ENCODE measurements at places on chromosomes 5 and 9.

DNA sequence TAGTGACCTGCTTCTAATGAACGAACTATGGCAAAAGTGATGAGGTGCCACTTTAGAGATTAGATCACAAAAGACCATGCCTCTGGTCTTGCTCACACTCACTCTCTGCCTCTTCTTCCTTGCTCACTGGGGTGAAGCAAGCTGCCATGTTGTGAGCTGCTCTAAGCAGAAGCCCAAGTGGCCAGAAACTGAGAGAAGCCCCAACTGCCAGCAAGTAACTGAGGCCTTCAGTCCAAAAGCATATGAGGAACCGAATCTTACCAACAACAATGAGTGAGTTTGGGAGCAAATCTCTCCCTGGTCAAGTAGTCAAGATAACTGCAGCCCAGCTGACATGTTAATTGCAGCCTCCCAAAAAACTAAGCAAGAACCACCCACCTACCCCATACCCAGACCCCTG is 126.0 kb upstream of the ACO1 start:
- DNase-seq = no peak

DNA sequence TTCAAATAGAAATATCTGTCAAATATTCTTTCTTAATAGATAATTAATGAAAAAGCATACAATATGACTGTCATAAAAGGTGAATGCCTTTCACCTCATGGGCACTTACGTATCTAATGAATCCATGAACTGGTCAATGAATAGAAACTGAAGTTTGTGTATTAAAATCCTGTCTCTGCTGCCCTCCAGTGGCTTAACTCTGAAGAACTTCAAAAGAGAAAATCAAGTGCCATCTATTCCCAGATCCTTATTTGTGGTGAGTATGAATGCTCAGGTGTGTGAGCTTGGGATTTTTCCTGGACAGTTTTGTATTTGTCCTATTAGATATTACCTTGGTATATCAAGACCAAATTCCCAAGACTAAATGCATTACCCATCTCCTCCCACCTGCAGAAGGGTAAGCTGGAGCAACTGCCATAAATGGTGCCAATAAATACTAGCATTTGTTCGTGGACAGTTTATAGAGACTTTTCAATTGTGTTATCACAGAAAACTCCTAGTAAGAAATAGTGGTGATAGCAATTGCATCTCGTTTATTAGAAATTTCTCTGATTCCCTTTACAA is 44.0 kb upstream of the SVEP1 start:
- DNase-seq = peak; percentile 29

- peak; percentile 92 for DNase-seq
Measured at GRCh38 chr9:99821396-99822108, at the start of gene NR4A3. NR4A3 (plus strand) TSS chr9:99821885; CDS start chr9:99828043, 6,158 bp downstream.

DNA sequence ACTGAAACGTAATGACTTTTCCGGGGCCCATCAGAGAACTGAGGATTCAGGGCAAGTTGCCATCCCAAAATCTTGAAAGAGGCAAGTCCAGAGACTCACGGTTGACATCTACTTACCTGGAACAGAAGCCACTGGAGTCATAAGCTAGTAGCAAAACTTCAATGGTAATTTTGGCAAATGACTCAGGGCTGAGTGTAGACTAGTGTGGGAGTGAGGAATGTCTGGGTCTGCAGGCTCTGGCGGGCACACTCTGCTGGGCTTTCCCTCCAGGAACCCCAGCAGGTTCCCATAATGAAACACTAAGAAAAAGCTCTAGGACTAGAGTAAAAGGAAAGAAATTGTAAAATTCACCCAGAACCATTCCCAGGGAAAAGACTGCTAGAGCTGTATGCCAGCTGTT is 122.9 kb upstream of the NFIL3 start:
- DNase-seq = no peak

GRCh38 chr9:128323791-128324190 is 1.2 kb downstream of the COQ4 start:
- no peak for DNase-seq

Measured in stimulated activated CD8-positive, alpha-beta memory T cell treated with anti-CD3 and anti-CD28 coated beads, Interleukin-4, amount 100 ng/mL, for 48 hours (primary cell).